Renal cortex interstitium (tissue), 15 donors: ENCODE measurements at places on chromosomes 1 and 21. TPM values are rescaled to one million over a fixed set of nuclear protein-coding genes. Genes with fewer than 3 reads are reported as not detected.

IVL gene
- 0.16 TPM for polyA plus RNA-seq

TAS1R3 gene
- polyA plus RNA-seq = 0.47 TPM

NES gene
- 175 TPM for polyA plus RNA-seq

RHOU gene
- polyA plus RNA-seq = 18.5 TPM

NHLH2 gene
- not detected for polyA plus RNA-seq

SPRR2E gene
- polyA plus RNA-seq = not detected

DNA sequence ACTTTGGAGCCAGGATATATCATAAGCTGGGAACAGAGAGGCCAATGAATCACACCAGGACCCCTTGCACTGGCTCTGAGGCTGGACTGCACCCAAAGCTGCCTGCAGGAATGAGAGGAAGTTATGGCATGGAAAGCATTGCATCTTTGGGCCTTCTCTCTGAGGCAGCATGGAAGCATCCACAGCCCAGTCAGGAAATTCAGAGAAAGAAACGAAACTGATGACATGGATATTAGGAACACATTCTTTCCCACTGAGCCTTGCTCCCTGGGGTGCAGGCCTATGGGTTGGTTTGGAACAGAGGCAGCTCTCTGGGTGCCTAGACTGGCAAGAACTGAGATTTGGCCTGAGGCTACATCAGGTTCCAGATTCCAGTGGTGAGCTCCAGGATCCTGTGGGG lies 98.6 kb downstream of the NGF start:
- no peak for DNase-seq

GRCh38 chr1:153610334-153610733 lies 2.6 kb downstream of the S100A16 start:
- DNase-seq = no peak

DNA sequence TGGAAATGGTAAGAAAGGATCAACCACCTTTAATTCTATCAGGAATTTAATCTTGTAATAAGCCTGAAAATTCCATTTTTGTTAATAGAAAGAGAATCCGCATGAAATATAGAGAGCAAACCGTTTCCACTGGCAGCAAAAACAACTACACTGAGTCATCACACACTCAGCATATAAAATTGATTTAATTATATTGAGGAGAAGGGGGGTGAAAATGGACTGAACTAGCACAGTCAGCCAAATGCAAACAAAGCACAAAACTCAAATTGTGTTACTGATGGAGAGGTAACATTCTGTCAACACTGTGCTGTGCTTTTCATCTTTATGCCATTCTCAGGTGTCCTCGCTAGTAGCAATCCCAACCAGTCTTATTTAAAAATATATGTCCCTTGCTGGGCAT lies 1583.9 kb downstream of the MRPL39 start:
- no peak for DNase-seq

GRCh38 chr1:41101950-41102607 lies 80.6 kb upstream of the SLFNL1 start:
- DNase-seq = peak; percentile 49

DNA sequence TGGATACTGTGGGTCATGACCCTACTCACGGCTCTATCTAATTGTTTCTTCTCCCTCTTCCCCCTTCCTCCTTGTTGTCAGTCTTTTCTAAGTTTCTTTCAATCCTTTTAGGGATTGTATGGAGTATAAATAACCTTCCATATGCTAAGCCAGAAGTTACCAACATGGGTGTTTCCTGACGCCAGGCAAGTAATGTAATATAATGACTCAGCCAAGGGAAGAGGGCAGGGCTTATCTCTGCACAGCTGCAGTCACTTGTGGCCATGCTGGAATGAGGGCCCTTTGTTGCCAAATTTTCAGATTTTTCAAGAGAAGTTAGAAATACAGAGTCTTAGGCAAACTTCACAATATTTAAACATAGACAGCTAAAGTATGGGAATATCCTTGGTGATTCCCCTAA lies 194.6 kb downstream of the ST6GALNAC3 start:
- no peak for DNase-seq

DNA sequence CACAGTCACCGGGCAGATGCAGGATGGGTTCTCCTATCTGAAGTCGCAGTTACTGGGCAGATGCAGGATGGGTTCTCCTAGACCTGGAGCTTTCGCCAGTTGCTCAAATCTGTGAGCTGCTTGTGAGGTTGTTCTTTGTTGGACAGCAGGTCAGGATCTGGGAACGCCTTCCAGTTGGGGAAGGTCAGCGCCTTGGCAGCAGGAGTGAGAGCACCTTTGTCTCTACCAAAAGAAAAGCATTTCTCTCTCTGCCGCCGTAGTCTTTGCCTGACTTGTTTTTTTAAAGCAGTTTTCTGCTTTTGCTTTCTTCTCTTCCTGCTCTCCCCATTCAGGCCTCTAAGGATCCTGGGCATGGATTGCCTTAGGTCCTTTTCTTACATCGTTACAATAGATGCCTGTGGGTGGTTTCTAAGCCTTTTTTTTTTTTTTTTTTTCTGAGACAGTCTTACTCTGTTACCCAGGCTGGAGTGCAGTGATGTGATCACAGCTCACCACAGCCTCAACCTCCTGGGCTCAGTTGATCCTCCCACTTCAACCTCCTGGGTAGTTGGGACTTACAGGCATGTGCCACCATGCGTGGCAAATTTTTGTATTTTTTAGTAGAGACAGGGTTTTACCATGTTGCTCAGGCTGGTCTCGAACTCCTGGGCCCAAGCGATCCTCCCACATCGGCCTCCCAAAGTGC lies 15.7 kb downstream of the PEX14 start:
- no peak for DNase-seq

- no peak for DNase-seq
Measured at GRCh38 chr1:68216089-68216772, 16.1 kb downstream of the WLS start.

DNA sequence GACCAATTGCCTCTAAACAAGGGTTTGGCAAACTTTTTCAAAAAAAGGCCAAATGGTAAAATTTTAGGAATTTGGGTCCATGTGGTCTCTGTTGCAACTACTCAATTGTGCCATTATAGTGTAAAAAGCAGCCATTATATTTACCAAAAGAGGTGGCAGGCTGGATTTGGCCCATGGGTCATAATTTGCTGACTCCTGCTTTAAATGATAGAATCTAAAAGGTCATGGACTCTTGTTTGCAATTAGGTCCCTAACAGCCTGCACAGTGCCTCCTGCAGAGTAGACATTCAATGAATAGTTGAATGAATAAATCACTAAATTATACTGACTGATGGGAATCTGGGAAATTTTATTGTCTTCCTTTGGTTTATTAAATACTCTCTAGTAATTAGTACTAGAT lies 6.2 kb downstream of the BECN2 start:
- no peak for DNase-seq
